ENCODE measurements at places on chromosomes 2 and 18.

GRCh38 chr2:38933653-38934052 is 44.0 kb downstream of the ARHGEF33 start:
- peak; percentile 58 for DNase-seq

DNA sequence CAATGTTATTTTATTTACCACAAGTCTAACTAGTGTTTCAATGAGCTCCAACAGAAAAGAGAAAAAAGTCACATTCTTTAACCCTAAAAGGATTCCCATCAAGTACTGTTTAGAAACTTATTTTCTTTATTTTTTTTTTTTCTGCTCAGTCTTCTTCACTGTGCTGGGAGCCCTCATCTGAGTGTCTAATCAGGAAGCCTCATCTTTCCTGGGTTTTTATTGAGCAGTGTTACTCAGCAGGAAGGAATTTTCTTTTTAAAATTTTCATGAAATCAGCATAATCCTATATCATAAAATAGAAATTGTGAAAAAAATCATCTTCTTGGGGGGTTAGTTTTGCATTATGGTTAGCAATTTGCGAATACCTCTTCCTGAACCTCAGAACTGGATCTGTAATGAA is 453.8 kb downstream of the CDH2 start:
- DNase-seq, result no peak

- peak; percentile 49 for DNase-seq
These were observed 384.7 kb upstream of the ACVR2A start for GRCh38 chr2:147460155-147460554.

GRCh38 chr2:19026261-19026660 is 332.2 kb downstream of the OSR1 start:
- DNase-seq, result no peak

DNA sequence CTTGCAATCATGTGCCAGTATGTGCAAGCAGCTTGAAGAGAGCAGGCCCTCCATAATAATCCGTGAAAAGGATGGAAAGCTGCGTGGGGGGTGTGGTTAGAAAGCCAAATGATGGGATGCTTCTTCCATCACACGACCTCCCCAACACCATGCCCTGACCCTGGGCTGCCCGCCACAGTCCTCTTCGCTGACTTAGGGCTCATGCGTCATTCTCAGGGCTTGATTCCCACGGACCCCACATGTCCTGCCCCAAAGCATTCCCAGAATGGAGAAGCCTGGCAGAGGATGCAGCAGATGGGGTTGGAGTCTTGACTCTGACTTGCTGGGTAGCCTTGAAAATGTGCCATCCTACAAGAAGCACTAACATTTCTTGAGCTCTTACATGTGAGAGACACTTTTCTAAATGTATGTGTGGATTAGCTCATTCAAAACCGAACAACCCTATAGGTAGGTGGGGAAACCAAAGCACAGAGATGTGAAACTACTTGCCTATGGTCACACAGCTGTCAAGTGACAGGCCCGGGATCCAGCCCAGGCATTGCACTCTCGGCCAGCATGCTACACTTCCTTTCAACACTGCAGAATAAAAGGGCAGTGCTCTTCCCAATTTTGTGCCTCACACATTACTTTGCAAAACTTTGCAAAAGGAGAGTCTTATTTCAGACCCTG is 3.7 kb downstream of the TNS1 start:
- DNase-seq, result no peak

DNA sequence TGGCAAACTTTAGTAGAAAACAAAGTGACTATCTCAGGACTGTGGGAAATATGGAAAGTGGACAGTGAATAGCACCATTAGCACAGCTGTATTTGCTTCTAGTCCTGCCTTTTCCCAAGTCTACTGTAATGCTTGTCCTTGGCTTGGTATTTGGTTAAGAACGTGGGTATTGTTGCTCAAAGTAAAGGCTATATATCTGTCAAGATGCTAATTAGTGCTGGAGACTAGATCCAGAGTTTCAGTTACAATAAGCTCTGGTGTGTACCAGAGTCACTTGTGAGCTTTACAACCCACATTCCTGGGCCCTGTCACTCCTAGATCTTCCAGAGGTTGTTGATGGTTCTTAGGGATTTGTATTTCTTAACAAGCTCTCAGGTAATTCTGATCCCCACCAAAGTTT is 313.6 kb downstream of the SLC8A1 start:
- no peak for DNase-seq

- DNase-seq, result no peak
These were observed 10.9 kb downstream of the POLI start for GRCh38 chr18:54280220-54280569.

GRCh38 chr2:26399771-26400376 is 1.8 kb upstream of the DRC1 start:
- DNase-seq, result no peak

- no peak for DNase-seq
These were observed 95.0 kb downstream of the HDAC4 start for GRCh38 chr2:239305771-239306170.

DNA sequence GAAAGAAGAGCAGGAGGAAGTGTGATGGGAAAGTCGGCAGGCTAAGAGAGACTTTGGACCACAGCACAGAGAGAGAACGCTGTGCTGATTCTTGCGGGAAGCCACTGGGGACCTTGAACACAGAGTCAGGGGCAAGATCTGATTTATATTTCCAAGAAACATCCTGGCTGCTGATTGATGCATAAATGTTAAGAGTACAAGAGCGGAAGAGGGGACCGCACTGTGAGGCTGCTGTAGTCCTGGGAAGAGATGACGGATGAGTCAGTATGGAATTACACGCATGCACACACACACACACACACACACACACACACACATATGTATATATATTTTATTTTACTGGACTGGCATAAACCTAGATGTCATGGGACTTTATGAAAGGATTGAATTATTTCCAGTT is 865.6 kb upstream of the ID2 start:
- DNase-seq, result no peak

- DNase-seq, result no peak
These were observed 139.9 kb upstream of the DOCK10 start for GRCh38 chr2:225182126-225182525.

DNA sequence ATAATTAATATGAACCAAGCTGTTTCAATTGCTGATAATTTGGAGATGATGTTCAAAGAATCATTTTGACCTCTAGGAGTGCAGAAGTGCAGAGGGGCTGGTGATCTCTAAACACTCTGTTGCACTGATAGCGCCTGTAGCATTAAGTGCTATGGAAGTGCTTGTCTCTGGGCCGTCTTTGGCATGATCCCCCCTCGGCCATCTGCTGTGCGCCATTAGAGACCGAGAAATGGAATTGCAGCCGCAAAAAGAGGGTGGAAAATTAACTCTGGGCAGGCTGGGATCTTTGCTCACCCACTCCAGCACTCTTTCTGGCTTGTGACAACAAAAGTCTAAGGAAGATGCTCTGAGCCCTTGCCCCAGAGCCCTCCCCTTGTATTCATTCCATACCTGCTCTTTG is 23.4 kb downstream of the AKAIN1 start:
- DNase-seq, result no peak

- no peak for DNase-seq
These were observed 110.6 kb upstream of the TNP1 start for GRCh38 chr2:216970359-216970915.

DNA sequence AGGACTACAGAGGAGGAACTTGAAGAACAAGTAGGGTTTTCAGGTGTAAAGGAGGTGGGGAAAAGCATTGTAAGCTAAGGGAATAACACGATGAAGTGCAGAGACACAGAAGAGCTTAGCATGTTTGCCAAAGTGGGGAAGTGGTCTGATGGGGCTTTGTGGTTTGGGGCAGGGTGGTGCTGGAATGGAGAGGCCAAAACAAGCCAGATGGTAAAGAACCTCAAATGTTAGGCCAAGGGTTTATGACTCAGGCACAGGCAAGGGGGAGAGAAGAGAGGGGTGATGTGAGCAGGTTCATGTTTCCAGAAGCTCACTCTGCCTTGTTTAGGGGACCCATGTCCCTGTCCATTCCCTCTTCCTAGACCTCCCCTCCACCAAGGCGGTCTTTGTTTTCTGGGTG is 104.5 kb upstream of the YWHAQ start:
- no peak for DNase-seq

DNA sequence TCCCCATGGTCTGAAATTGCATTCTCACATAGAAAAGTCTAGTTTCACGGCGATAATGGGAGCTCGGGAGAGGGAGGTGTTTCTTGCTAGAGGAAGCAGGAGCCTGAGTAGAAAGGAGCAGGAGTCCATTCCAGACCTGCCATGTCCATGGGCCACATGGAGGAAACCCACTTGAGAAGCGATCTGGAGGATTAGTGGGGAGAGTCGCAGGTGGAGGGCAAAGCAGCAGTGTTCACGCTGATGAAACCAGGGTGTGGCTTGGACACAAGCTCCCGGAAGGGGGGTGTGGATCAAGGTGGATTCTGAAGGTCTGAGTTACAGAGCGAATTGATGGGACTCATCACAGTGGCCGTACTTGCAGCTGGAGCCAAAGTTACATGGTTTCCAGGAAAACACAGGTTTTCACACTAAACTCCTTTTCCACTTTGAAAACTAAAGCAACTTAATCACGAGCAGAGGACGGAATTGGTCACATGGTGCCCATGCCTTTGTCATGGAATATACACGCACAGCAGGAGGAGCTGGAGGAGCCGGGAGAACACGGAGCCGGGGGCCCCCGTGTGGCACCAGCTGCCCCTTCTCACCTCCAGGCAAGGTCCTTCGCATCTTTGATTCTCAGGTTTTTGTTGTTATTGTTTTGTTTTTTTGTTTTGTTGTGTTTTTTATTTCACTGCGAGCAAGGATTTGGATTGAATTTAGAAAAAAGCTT is 255.1 kb upstream of the MYT1L start:
- DNase-seq, result no peak

DNA sequence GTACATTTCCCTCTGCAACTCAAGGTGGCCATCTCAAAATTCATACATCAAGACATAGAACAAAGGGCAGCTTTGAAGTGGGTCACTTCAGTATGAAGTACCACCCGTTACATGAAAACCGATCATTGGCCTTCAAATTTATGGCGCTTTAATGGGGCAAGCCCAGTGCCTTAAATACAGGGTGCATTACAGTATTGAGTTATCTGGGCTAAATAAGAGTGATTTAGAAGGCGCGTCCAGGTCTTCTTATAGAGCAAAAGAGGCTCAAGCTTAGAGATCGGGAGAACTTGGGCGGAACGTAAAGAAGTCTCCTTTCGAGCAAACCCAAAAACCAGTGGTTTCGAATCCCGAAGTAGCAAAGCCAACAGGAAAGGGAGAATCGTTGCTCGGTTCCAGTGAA is 7.1 kb downstream of the HOXD3 start:
- DNase-seq, result no peak

- DNase-seq, result peak; percentile 22
These were observed 411.0 kb upstream of the GYPC start for GRCh38 chr2:126244937-126245336.

DNA sequence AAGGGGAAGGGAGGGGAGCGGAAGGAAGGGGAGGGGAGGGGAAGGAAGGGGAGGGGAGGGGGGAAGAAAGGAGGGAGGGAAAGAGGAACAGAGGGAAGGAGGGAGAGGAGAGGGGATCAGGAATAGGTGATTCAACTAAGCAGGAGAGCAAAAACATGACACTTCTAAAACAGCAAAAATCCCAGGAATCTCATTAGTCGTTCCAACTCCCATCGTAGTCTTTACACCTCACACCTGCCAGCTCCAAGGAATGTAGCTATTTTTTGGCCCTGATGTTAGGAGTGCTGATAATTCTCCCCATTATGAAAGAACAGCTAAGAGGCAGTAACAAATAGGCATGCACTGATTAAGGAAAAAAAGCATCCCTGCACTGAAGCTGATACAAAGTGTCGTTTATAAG is 709.9 kb upstream of the PKDCC start:
- DNase-seq, result no peak

DNA sequence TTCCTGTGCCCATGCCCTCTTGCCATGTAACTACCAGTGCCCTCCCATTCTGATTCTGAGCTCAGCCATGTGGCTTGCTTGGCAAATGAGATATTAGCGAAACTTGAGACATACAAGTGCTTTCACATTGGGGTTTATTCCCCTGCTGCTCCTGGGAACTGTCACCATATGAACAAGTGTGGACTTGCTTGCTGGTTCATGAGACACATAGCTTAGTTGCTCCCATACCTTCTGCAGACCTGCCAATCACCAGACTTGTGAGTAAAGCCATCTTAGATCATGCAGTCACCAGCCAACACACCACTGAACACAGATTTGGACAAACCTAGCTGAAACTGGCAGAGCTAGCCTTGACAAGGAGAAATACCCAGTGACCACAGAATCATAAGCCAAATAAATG is 155.1 kb downstream of the SS18 start:
- no peak for DNase-seq

GRCh38 chr2:114022360-114023085 is 132.6 kb downstream of the ACTR3 start:
- DNase-seq, result peak; percentile 47

DNA sequence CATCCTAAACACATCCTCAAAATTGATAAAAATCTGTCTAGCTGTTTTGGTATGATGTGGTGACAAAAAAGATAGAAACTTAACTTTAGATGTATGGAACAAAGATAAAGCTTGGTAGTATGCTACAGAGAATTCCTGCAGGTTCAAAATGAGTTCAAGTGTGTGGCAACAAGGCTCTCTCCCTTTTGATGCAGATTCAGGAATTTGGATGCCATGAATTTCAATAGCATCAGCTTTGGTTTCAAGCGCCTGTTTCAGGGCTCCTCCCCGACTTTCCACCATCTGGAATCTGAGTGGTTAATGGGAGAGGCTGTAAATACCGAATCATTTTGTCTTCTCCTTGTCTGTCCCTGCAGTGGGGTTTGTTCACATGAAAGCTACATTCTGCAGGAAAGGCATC is 180.6 kb downstream of the MTX2 start:
- no peak for DNase-seq

DNA sequence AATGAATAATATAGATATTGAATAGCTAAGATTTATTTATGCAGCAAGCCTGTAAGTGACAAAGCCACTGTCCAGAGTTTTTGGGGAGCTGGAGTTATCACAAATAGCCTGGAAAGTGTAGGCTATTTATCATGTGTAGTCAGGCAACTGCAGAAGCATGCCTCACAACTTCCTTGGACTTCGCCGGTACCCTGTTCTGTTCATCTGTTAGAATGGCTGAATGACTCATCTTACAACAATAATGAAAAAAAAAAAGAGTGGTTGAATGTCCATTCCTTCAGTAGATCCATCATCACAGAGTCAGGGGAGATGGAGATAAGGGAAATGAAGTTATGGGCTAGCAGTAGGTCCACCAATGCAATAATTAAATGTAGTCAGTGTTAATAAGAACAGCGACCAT is 24.0 kb upstream of the ATP5MC3 start:
- DNase-seq, result peak; percentile 6

DNA sequence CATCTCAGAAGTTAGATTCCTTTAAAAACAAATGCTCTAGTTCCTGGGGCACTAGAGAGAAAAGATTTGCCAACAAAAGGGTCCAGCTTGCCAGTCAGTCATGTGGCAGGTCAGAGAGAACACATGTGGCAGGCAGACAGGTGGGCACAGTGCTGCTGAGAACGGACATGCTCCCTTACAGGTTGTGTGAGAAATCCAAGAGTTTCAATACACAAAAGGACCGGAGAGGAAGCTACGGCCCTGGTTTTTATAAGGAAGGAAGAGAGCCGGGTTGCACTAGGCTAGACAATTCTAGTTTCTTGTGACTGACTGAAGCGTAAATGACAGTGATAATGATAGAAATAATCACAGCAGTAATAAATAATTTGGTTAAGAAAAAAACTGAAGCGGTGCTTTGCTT is 18.3 kb downstream of the CDC42EP3 start:
- no peak for DNase-seq
